ENCODE measurements at places on chromosomes 1 and 21.

GRCh38 chr1:221451741-221452140 is 290.1 kb downstream of the DUSP10 start:
- no peak for DNase-seq

- DNase-seq = no peak
Measured at GRCh38 chr1:53934170-53934765, 11.2 kb downstream of the IFT25 start.

- no peak for DNase-seq
Measured at GRCh38 chr1:54374766-54375165, 31.4 kb downstream of the SSBP3 start.

- DNase-seq = no peak
Measured at GRCh38 chr1:226987623-226988333, 47.7 kb downstream of the COQ8A start.

DNA sequence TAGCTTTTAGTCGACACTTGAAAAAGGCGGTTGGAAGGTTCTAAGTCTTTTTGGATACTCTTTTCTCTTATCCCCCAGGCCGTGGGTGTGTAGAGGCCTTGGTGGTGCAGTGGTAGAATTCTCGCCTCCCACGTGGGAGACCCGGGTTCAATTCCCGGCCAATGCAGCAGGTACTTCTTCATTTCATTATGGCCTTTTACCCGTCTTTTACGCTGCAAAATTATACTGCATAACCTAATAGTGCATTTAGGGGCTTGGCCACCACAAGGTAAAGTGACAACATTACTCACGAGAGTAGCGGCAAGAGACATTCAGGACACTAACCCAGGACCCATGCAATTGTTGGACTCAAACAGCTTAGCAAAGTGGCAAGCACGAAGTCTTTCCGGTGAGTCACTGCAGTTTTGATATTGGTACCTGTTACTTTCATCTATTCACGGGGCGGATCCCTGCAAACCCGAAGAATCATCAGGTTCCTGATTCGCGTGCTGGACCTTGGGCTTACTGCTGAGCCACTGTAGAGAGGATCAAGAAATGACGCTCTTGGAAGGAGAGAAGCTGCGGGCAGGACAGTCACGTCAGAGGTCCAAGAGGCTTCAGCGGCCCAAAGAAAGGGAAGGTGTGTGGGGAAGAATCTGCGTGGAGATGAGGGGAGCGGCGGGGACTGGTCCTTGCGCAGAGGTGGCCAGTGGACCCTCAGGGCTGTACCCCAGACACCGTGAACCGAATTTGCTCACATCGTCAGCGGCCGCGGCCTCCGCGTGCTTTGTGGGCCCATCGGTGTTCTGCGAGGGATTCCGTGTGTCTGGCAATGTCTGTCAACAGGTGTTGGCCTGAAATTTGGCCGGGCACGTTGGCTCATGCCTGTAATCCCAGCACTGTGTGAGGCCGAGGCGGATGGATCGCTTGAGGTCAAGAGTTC is 12.9 kb upstream of the RNU1-4 start:
- DNase-seq = no peak

- DNase-seq = no peak
Measured at GRCh38 chr1:35535243-35535642, 22.0 kb downstream of the KIAA0319L start.

- no peak for DNase-seq
Measured at GRCh38 chr21:27060190-27060589, 93.3 kb upstream of the ADAMTS5 start.
